Right ventricle myocardium superior (tissue), 1 donor: ENCODE measurements at places on chromosomes 2 and 18. TPM values are rescaled to one million over a fixed set of nuclear protein-coding genes. Genes with fewer than 3 reads are reported as not detected.

- DNase-seq, result no peak
These were observed 103.4 kb downstream of the ALPK2 start for GRCh38 chr18:58525517-58525916.

DNA sequence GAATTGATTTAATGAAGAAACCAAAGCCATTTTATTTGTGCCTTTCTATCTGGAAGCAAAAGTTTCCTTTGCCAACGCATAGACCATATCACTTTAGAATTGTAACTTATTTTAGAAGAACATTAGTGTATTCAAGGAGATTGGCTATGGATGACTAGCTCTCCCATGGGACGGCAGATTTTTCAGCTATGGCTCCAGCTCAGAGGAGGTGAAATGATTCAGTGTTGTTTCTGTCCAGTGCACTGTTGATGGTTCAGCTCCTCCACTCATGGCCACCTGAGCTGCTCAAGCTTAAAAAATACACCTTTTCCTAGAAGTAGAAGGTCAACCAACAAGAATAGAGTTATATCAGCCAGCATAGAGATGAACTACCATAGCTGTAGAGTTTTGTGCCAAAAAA is 1597.5 kb upstream of the PIK3C3 start:
- no peak for DNase-seq

- DNase-seq, result no peak
These were observed 21.7 kb upstream of the LRRTM1 start for GRCh38 chr2:80326214-80326613.

DNA sequence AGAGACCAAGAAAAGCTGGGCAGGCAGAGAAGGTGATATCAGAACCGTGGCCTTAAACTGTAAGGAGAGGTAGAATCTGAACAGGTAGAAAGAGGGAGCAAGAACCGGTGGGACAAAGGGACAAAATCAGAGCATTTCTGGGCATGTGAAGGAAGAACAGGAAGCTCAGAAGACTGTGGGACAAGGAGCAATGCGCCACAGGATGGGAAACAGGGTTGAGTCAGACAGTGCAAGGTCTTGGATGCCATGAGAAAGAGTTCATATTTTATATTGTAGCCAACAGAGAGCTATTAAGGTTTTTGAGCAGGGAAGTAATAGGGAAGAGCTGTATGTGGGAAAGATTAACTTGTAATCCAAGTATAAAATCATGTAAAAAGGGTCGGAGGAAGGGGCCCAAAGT is 106.4 kb upstream of the UGP2 start:
- no peak for DNase-seq

- DNase-seq, result no peak
These were observed 46.4 kb downstream of the GRB14 start for GRCh38 chr2:164574931-164575330.

Gene ERICH2
- total RNA-seq, result 0.94 TPM
